ENCODE measurements at places on chromosomes 12 and 14. TPM values are rescaled to one million over a fixed set of nuclear protein-coding genes. Genes with fewer than 3 reads are reported as not detected.
A peak's percentile ranks its signal among the peaks of the same experiment; 100 is the strongest.

DNA sequence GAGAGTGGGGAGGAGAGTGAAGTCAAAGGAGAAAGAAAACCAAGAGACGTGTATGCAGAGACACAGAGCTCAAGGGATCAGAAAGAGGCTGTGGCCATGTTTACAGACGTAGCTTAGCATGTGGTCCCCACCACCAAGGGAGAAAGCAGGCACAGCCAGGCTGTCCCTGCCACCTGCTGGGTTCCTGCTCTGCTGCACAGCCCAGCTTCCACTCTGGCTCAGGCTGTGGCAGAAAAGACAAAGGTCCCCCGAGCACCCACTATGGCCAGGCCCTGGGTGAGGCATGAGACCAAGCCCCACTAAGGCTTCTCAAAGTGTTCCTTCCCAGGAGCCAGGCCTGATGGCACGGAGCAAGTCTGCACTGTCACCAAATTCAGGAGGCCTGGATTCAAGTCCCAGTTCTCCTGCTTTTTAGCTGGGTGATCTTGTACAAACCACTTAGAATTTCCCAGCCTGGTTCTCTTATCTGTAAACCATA lies 25.9 kb upstream of the COL2A1 start:
- DNase-seq: no peak

DNA sequence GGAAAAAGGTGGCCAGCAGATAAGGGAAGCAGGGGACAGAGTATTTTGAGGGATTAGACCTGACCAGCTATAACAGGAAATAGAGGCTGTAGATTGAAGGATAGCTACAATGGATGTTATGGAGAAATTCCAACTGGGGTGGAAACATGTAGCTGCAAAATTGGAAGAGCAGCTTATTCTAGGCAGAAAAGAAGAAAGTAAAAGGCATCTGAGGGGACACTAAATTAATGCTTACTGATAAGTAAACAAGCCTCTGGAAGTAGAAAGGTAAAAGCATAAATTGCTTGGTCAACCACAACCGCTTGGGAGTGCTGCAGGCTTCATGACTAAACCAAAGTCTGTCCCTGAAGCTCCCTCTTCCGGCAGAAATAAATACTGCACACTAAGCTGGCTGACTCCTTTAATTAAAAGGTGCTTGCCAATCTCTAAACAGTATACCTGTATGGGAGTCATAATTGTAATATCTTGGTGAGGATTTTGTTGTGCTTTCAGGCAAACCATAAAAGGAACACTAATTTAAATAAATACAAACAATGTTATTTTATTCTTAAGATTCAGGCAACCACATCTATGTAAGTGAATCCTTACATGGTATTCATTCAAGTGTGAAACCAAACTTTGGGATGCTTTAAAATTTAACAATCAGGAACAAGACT lies 7.7 kb downstream of the UBC start:
- DNase-seq: peak; percentile 91

- DNase-seq: no peak
These were observed 404.9 kb downstream of the FLRT2 start for GRCh38 chr14:85934886-85935254.

DNA sequence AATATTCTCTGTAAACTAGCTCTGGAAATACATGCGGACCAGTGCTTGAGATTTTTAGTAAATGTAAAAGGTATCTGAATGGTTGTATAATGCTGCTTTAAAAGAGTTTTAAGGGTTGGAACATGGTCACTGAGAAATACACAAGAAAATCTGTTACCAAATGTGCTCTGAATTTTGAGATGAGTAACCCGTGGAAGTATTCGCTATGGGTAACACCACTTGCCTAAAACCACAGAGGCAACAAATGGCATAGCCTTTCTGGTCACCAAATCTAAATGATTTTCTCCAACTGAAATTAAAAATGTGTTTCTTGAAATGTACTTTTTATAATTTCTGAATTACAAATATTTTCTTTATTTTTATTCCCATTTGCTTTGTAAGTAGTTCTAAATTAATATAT lies 745.7 kb downstream of the DIO2 start:
- DNase-seq: no peak

PACS2 gene
- total RNA-seq: 36.0 TPM

DNA sequence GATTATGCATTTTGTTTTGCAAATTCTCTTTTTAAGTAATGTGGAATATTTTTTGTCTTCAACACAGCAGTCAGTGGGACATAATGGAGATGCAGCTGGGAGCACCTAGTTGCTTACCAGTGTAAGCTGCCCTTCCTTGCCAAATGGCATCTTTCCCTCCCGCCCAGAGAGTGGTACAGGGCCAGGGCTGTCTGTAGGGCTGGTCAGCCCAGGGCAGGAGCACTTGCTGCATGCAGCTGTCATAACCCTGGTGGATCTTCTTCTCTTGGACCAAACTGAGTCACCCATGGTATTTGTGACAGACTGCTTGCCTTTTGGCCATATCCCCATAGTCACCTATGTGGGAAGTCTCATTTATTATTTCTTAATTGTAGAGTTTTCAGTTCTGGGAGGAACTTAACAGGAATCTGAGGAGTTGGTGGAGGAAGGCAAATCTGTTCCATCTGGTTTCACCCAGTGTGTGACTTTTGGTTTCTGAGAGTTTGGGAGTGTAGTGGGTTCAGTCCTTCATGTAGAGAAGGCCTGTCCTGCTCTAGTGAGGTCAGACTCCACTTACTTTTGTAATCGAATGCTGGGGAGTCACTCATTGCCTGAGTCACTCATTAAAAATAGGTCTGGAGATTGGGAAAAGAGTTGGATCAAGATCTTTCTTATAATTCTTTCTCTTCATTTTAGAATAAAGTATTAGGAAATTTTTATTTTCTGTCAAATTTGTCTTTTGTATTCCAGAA lies 62.0 kb upstream of the ASPG start:
- no peak for DNase-seq

GRCh38 chr12:42792265-42792664 lies 202.7 kb upstream of the PRICKLE1 start:
- DNase-seq: no peak

SLC39A5 gene
- not detected for total RNA-seq

DNA sequence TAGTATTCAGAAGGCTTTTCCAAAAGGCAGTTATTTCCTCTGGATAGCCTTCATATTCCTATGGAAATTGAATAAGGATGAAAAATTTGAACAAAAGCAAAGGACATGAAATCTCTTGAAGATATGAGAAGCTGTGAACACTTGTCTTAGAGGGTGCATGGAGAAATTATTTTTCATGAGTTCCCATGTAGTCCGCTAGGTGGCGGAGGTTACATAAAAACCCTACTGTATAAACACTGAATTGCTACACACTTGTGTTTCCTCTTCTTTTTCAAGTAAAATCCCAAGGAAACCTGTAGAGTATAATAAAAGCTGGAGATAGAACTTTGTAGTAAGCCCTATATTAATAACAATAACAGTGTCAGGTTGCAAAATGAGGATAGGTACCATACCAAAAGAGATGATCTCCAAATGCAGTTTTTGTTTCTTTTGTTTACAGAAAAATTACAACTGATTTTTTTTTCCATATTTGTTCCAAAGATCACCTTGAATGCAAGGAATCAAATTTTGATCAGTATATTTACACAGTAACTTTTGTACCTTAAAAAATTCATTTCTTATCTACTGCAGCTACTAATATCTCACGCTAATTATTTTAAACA lies 37.8 kb upstream of the OR4E1 start:
- peak; percentile 22 for DNase-seq

DNA sequence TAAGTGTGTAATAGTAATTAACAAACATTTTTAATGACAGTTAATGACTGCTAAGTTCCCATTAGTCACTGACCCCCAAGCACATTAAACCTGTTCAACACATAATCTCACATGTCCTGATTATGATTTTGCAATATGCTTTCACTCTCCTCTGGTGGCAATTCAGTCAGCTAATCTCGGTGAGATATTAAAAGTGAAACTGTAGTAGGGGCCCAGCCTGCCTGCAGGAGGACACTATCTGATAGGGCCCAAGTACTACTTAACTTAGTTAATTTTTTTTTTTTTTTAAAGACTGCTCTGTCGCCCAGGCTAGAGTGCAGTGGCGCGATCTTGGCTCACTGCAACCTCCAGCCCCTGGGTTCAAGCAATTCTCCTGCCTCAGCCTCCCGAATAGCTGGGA lies 48.8 kb downstream of the CIT start:
- no peak for DNase-seq

DNA sequence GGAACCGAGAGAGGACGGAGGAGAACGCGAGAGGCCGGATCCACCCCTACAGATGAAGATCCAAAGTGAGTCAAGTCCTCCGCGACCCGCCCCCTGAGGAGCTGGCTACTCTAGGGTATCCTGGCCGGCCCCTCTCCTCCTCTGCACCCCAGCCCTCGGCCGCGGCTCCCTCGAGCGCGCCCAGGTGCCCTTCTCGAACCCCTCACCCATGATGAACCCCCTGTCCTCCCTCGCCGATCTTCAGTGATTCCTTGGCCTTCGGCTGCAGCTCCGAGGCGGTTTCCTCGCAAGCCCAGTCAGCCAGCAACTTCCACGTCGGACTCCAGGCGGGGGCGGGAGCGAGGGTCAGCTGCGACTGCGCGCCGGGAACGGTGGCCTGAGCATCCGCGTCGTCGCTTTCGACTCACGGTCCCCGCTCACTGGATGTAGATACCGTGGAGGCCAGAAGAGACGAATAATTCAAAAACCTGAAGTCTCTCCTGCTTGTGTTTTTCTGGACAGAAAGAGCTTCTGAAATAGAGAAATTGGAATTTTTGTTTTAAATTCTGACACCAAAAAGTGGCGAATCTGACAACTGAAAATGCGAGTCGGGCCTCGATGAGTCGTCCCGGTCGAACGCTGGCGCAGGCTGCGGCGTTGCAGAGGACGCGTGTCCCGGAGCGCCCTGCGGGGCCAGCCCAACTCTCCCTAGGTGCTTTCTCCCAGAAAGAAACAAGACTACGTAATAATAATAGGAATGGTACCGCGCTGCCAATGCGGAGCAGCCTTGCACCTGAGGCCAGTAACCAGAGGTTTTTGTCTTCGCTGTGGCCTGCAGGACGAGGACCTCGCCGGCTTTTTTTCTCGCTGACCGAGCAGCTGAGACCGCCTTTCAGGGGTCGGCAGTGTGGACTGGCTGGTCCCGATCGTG lies at the start of gene ARL1:
TSS of gene ARL1 (minus strand) at position 337 of the 910 bp plus-strand sequence. CDS start at position 210, 127 bp downstream.
- peak; percentile 84 for DNase-seq

- DNase-seq: no peak
These were observed 68.4 kb downstream of the ST8SIA1 start for GRCh38 chr12:22266101-22266500.

DNA sequence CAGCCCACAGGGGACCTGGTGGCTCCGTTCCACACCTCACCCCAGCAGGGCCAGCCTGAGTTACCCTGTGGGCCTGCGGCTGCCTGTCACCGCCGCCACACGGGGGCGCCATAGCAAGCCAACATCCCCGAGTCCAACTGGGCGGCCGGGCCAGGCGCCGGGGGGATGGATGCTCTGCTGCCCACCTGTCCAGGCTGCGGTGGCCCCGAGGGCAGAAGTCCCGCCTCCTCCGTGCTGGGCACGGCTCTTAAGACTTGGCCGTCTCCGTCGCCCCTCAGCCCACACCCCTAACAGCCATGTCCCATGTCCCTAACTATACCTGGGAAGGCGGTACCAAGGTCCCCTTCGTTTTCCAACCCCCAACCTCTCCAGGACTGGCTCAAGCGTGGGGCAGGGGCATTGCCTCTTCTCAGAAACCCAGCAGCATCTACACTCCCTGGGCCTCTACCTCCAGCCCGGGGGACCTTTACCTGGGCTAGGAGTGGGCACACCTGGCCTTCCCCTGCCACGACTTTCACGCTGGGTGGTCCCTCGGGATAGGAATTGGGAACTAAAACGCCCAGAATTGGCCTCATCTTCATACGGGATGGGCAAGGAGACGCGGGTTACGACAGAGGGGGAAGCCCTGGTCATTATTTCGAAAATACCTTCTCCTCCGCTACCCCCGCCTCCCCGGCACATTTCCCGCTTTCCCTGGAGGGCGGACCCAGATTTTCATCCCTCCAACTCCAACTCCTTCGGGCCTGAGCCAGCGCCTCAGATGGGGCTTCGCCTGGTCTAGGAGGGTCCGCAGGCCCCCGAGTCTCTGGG lies 1.1 kb upstream of the CYP46A1 start:
- peak; percentile 49 for DNase-seq

DNA sequence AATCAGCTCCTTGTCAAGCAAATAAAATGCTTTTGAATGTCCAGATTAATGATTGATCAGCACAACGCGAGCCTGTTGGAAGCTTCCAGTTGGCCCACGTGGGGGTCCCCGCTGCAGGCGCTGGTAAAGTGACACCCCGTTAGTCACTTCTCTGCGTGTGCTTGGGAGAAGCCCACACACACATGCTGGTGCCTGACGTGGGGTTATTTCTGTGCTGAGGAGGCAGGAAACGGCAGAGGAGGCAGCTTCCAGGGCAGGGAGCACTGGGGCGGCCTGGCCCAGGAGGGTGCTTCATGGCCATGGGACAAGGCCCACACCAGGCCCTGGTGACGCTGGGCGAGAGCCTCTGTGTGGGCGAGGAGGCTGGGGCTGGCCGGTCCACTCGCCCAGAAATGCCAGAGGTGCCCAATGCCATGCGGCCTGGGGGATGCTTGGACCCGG lies 101.5 kb downstream of the KIF26A start:
- DNase-seq: no peak

TSPAN8 gene
- not detected for total RNA-seq

DNA sequence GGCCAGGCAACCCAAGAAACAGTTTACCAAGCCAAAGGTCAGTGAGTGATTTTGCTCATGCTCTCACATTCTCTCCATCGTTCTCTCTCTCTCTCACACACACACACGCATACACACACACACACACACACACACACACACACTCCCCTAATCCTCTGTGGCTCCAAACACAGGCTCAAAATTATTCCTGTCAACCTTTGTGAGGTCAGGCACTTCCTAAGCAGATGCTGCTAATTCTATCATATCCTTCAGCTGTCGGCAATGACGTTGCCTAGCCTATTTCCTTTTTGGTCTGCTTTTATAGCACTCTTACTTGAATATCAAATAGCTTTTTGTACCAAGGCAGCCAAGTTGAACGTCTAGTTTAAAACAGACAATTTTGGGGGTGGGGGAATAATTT lies 98.9 kb upstream of the EGLN3 start:
- no peak for DNase-seq

MLXIP gene
- total RNA-seq: 20.1 TPM

- DNase-seq: no peak
These were observed 357.4 kb downstream of the C12orf50 start for GRCh38 chr12:87671757-87672156.

DNA sequence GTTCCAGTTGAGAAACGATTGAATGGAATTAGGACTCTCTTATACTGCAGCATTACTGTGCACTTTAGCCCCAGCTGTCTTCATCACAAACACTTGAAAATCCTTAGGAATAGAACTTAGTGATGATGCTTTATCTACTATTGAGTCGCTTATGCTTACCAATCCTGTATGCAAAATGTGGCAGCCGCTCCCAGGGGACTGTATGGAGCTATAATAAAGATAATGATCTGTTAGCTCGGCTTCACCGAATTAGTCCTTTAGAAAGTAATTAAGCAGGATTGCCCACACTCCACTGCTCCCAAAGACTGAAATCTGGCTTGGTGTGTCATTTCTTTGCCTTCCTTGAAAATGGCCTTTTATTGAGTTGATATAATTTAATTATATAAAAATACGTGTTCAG lies 10.6 kb downstream of the EML1 start:
- no peak for DNase-seq

DNA sequence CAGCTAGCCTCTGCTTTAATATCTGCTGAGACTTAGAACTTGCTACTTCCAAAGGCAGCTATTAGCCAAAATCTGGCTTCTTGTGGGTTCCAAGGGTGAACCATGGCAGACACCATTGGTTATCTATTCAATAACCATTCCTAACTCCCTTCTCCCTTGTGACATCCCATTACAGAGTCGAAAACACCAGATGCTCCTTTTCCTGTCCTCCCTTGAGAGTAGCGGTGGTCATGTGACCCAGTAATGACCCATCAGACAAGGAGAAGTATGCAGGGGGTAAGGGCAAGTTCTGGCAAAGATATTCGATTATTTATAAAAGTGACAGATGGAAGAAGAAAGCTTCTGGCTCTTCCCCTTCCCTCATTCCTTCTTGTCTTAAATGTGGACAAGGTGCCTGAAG lies 20.1 kb downstream of the TGFB3 start:
- DNase-seq: no peak
